Stimulated activated CD4-positive, alpha-beta T cell treated with anti-CD3 and anti-CD28 coated beads, Interleukin-1b, Interleukin-23, amount 100 ng/mL, for 1 hour (primary cell): ENCODE measurements at places on chromosomes 4 and X.

DNA sequence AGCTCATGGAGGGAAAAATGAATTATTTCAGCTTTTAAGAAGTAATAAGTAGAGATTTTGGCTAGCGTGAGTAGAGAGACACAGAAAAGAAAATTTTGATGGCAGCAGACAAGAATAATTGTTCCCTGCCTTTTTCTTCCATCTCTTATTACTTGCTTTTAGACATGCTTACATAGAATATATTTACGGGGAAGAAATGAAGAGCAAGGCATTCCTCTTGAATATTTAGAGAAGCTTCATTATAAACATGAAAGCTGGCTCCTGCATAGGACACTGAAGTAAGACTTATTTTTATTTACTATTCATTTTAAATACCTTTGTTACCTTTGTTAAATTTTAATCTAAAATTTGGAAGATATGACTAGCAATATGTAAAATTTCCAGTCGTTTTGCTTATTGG lies 32.2 kb downstream of the DCK start:
- no peak for DNase-seq

- no peak for DNase-seq
These were observed 50.1 kb downstream of the CPE start for GRCh38 chr4:165428957-165429356.

DNA sequence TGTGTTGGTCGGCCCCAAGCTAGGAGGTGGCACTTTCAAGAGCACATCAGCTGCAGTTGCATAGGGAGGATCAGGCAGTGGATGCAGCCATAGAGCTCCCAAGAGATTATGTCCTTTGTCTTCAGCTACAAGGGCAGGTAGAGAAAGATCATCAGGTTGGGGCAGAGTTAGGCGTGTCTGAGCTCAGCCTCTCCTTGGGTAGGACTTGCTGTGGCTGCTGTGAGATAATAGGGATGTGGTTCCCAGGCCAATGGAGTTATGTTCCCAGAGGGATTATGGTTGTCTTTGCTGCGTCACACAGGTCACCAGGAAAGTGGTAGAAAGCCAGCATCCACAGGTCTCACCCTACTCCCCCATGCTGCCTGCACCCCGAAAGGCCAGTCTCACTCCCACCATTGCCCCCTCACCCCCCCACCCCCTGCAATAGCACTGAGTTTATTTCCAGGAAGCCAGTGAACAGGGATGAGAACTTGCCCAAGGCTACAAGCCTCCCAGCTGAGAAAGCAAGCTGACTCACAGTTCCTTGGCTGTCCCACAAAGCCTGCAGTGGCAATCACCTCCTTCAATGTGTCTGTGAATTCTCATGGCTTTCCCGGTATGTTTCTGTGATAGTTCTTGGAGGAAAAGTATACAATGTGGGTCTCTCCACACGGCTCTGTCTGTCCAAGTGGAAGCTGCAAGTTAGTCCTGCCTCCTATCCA lies 148.4 kb downstream of the STPG2 start:
- DNase-seq, result no peak

- no peak for DNase-seq
These were observed 89.7 kb downstream of the BCOR start for GRCh38 chrX:40007756-40008705.

DNA sequence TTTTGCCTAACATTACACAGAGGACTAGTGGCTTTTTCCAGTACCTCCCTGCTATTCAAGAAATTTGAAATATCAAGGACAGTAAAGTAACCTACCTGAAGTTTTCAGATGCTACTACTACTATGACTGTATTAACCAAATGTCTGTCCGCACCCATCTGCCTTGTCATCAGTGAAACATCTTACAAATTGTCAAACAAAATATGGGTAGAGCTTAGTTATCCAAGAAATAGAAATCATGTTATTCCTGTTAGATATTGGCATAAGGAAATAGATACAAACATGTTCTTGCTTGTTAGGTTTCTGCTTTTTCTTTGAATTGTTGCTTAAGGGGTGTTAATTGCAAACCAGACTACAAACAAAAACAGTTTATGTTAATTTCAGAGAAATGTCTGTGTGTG lies 63.9 kb downstream of the PLS3 start:
- DNase-seq, result no peak

- DNase-seq, result no peak
These were observed 1.3 kb upstream of the ZNF732 start for GRCh38 chr4:306551-306961.

- no peak for DNase-seq
These were observed at the start of gene KLB for GRCh38 chr4:39406763-39407583. Gene KLB (plus strand): TSS chr4:39406930. CDS start chr4:39406950, 20 bp downstream.

GRCh38 chr4:39528061-39528465 lies 824 bp upstream of the UGDH start:
- no peak for DNase-seq

GRCh38 chr4:108072300-108072699 lies 82.6 kb downstream of the HADH start:
- no peak for DNase-seq

DNA sequence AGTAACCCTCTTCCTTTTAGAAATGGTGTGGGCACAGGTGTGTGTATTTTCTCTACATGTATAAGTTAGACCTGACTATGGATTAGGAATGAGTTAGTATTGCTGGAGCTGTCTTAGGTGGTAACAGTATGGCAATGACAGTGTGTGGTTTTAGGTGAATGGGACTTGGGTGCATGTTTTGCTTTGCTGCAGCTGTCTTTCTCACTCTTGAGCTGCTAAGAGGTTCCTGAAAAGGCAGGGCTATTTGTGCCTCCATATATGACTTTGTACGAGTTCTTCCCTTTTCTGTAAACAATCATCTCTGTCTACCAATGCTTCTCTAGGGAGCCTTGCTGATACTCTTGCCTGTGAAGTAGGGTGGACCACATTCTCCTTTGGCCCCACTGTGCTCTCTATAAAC lies 234.8 kb upstream of the HHIP start:
- no peak for DNase-seq

DNA sequence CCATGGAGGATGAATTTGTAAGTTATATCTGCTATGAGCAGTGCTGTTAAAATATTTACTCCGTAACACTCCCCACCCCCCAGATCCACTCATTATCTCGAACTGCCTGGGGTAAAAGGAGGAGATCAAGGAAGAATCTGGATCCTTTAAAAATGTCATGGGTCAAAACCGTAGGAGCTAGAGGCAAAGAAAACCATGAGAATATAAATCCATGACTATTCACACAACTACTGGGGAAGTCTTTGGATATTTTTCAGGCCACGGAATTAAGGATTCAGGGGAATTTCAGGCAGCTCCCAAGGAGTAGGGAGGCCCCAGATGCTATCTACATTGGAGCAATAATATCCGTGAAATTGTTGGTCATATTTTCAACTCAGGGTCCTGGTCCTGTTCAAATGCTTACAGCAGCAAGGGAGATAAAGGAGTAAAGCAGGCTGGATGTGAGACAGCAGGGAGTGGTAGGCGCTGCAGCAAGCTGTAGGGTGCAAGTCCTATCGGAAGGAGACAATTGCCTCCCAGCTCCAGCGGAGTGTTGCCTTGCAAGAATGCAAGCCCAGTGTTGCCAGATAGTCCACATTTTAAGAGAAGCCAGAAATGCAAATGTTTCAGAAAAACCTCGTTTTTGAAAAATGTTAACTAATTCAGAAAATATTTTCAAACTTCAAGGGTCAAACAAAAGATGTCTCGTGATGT lies 116.2 kb upstream of the KIT start:
- no peak for DNase-seq

DNA sequence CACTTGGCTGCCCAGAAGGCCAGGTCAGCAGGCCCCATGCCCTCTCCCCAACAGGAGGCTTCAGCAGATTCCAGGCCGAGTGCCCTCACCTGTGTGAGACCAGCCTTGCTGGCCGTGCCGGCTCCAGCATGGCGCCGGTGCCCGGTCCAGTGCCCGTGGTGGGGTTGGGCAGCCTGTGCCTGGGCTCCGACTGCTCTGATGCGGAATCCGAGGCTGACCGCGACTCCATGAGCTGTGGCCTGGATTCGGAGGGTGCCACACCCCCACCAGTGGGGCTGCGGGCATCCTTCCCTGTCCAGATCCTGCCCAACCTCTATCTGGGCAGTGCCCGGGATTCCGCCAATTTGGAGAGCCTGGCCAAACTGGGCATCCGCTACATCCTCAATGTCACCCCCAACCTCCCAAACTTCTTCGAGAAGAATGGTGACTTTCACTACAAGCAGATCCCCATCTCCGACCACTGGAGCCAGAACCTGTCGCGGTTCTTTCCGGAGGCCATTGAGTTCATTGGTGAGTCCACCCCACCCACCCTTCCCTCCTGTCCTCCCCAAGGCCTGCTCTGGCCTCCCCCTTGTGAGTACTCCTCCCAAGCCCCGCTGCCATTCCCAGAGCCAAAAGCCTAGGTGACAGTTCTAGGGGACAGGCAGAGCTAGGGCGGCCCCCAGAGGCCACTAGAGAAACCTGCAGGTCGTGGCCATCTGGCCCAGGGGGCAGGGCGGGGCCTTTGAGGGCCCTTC lies 2.3 kb downstream of the DUSP9 start:
- no peak for DNase-seq

DNA sequence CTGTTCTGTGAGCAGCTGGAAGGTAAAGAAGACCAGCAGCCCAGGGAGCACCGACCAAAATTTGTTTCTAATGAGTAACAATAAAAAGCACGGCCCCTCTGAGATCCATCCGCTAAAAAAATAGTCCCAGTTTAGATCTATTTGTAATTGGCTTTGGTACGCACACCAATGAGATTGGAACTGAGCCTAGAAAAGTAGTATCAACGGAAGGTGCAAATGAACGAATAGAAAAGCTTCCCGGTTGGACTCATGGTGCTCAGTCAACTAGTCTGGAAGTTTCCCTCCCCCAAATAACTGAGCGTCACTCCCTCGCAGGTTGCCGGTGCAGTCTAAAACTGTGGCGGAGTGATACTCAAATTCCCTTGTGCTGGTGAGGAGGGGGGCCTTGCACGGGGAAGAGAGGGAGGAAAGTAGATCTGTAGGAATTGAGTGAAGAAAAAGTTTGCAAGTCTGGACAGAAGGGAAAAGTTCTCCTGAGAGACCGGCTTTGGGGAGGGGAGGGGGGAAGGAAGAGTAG lies at the start of gene COL4A5:
TSS of gene COL4A5 (plus strand) at position 413 of the 517 bp plus-strand sequence. CDS start 288 bp downstream, outside the sequence.
- no peak for DNase-seq

GRCh38 chr4:26020083-26020668 lies 106.2 kb downstream of the SMIM20 start:
- DNase-seq, result no peak

DNA sequence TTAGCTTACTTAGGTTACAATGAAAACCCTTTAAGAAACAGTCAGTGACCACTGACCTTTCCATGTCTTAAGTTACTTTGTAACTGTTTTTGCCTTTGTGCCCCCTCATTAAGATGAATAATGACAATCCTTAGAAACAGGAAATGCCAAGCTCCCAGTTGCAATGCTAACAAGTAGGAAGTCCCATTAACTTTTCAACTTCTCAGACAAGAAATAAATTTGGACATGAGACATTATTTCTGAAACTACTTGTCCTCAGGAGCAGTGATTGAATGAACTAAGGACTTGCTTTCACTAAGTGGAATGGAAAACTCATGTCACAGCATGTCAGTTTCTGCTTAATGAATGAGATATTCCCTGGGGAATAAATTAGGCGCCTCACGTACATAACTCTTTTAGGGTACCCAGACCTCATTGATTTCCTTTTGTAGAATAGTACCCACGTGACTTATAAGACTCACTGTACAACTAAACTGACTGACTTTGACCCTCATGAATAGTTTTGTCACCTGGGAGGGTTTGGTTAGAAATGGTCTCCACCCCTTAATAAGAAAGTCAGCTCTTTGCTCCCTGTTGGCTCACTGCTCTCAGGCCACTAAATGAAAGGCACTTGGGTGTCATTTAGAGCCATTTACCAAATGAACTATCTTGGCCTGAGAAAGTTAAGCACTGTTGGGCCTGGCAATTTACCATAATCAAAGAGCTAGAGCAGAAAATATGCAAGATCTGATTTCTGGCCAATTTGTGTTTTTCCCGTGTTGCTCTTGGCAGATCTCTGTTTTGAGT lies 383.9 kb downstream of the RPA4 start:
- no peak for DNase-seq

DNA sequence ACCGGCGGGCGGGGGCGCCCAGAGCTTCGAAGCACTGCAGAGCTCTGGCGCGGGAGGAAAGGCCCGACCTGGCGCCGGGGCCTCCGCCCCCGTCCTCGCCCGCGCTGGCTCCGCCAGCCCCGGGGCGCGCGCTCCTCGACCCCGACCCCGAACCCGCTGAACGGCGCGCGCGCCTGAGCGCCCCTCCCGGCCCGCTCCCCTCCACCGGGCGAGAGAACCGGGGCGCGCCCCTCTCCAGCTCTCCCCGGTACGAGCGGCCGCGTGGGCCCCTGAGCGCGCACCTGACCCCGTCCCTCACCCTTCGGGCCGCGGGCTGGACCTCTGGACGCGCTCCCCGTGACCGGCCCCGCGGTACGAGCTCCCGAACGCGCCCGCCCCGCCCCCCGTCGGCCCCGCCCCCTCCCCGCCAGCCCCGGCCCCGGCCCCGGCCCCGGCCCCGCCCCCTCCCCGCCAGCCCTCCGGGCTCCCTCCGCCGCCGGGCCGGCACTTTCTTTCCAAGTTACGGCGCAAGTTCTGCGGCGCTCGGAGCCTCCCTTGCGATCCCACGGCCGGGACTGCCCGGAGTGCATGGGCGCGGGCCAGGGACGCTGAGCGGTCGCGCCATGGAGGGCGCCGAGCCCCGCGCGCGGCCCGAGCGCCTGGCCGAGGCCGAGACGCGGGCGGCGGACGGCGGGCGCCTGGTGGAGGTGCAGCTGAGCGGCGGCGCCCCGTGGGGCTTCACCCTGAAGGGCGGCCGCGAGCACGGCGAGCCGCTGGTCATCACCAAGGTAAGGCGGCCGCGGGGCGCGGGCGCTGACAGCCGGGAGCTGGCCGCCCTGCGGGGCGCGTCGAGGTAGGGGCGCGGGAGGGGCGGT lies at the start of gene SHROOM2:
TSS of gene SHROOM2 (plus strand) at position 486 of the 854 bp plus-strand sequence. CDS start at position 603, 117 bp downstream.
- DNase-seq, result no peak

GRCh38 chr4:151721466-151721865 lies 39.3 kb downstream of the GATB start:
- no peak for DNase-seq

- DNase-seq, result no peak
These were observed 33.7 kb downstream of the NOP14 start for GRCh38 chr4:2929469-2929868.

GRCh38 chr4:73013310-73013709 lies 56.2 kb downstream of the COX18 start:
- DNase-seq, result no peak

DNA sequence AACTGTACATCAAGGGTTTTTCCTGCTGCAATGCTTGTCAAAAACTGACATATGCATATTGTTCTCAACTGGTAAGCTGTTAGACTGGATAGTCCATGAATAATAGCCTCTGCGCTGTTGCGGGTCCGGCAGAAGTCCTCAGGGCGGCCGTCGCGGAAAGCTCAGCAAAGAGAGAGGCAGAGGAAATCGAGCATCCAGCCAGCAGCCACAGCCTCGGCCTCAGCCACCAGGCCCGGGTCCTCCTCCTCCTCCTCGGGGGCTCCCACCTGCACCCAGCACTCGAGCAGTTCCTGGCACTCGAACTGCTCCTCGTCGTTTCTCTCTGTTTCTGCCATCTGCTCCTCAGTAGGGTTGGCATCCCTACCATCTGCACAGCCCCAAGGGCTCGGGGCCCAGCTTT lies 53.7 kb downstream of the UPRT start:
- DNase-seq, result no peak

GRCh38 chrX:32778965-32779364 lies 432.4 kb downstream of the DMD start:
- no peak for DNase-seq
